Neural progenitor cell (in vitro differentiated cells): ENCODE measurements at places on chromosomes 12 and 14. TPM values are rescaled to one million over a fixed set of nuclear protein-coding genes. Genes with fewer than 3 reads are reported as not detected.

GRCh38 chr14:77067632-77068516 is 30.2 kb upstream of the CIPC start:
- no peaks in the 10 kb centered on the region for H3K36me3 ChIP-seq
- H3K4me3 ChIP-seq = no peak overlapping the region
- H3K4me1 ChIP-seq = peaks cover 11% of the 10 kb centered on the region
- no peaks in the 10 kb centered on the region for H3K27me3 ChIP-seq
- H3K27ac ChIP-seq = no peak overlapping the region
- DNase-seq = peak; percentile 80

GRCh38 chr12:22116376-22116775 is 70.4 kb downstream of the CMAS start:
- no peaks in the 10 kb centered on the region for H3K27me3 ChIP-seq
- no peaks in the 10 kb centered on the region for H3K4me1 ChIP-seq
- H3K36me3 ChIP-seq = no peaks in the 10 kb centered on the region
- no peak for DNase-seq
- H3K4me3 ChIP-seq = no peak overlapping the region
- H3K27ac ChIP-seq = no peak overlapping the region

GRCh38 chr14:64115401-64115800 is 178.8 kb downstream of the ESR2 start:
- no peaks in the 10 kb centered on the region for H3K4me1 ChIP-seq
- no peak overlapping the region for H3K4me3 ChIP-seq
- H3K27me3 ChIP-seq = no peaks in the 10 kb centered on the region
- no peak for DNase-seq
- H3K27ac ChIP-seq = no peak overlapping the region

DNA sequence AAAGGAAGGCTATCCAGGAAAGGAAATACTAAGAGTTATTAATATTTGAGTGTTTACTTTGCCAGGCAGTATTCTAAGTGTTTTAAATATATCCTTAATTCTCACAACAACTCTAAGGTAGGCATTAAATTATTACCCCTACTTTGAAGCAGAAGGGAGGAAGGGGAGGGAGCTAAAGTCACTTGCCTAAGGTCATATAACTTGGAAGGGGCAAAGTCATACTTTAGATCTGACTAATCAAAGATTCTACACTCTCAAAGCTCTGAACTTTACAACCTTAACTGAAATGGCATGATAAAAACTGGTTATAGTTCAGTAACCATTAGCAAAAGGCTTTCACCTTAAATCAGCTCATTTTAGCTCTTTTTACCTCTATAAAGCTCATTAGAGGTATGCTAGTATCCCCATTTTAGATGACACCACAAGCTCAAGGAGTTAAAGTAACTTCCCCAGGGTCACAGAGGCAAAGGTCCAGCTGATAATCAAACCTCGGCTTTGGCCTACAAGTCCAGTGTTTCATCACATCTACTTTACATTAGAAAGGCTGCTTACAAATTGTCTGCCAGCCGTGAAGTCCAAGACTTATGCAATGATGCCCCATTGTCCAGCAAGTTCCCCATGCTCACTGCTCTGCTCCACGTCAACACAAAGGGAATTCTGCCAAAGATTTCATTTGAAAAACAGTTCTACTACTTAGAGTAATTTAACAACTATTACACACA is 223.9 kb downstream of the MED13L start:
- no peaks in the 10 kb centered on the region for H3K27me3 ChIP-seq
- no peak overlapping the region for H3K27ac ChIP-seq
- H3K4me1 ChIP-seq = no peaks in the 10 kb centered on the region
- H3K4me3 ChIP-seq = no peak overlapping the region
- no peak for DNase-seq

- no peak overlapping the region for H3K4me3 ChIP-seq
- H3K27me3 ChIP-seq = no peaks in the 10 kb centered on the region
- no peak for DNase-seq
- H3K27ac ChIP-seq = no peak overlapping the region
- H3K36me3 ChIP-seq = no peaks in the 10 kb centered on the region
Measured at GRCh38 chr12:3928538-3929184, 55.5 kb upstream of the PARP11 start.

GRCh38 chr14:93008381-93008780 is 85.4 kb downstream of the CHGA start:
- H3K27ac ChIP-seq = no peak overlapping the region
- H3K4me3 ChIP-seq = no peak overlapping the region
- DNase-seq = no peak
- no peaks in the 10 kb centered on the region for H3K36me3 ChIP-seq

DNA sequence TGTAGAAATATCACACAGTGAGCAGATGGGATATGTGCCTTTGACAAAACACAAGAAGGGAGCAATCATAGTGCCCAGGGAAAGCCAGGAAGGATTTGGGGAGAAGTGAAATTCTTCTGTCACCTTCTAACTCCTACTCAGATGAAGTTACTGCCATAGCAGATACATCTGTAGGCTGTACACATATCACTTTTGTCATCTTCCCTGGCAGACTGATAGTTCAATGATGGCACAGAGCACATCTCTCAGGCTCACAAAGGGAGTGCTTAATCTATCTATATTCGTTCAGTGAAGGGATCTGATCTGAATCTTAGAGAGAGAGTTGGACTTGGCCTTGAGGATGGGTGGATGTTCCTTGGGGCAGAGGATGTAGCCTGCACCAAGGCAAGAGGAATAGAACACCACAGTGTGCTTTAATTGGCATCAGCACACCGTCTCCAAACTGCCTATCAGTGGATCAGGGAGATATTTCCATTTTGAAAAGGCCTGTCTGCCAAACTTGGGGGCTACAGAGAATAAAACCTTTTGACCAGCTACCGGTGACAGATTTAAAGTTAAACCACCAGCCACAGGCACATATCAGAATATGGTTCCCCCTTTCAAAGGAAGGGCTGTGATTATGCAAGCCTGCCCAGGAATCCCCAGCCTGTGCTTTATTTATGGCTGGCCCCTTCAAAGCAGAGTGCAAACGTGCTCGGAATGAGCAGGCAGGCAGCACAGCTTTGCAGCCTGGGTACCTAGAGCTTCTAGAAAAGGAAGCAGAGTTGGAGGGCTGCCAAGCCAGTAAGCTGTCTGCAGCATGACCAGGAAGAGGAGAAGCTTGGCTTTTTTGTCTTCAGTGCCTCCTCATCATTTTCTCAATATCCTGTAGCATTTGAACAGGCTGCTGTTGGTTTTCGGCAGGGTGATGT is 165.5 kb upstream of the DYRK2 start:
- no peak for DNase-seq
- H3K4me1 ChIP-seq = no peaks in the 10 kb centered on the region
- H3K36me3 ChIP-seq = no peaks in the 10 kb centered on the region
- no peak overlapping the region for H3K27ac ChIP-seq

- no peak overlapping the region for H3K4me3 ChIP-seq
- no peaks in the 10 kb centered on the region for H3K27me3 ChIP-seq
- no peak overlapping the region for H3K27ac ChIP-seq
Measured at GRCh38 chr12:40152783-40153383, 47.0 kb upstream of the SLC2A13 start.

- H3K36me3 ChIP-seq = no peaks in the 10 kb centered on the region
- H3K27ac ChIP-seq = no peak overlapping the region
- no peaks in the 10 kb centered on the region for H3K27me3 ChIP-seq
- H3K4me3 ChIP-seq = no peak overlapping the region
- peaks cover 13% of the 10 kb centered on the region for H3K4me1 ChIP-seq
Measured at GRCh38 chr12:3132636-3133404, 55.6 kb downstream of the TSPAN9 start.

MEG3 gene
- 7.3 and 10.6 TPM in 2 replicates for total RNA-seq

ADAMTS20 gene
- 8.6 and 10.9 TPM in 2 replicates for total RNA-seq
